ENCODE measurements at places on chromosomes 7 and 10.

DNA sequence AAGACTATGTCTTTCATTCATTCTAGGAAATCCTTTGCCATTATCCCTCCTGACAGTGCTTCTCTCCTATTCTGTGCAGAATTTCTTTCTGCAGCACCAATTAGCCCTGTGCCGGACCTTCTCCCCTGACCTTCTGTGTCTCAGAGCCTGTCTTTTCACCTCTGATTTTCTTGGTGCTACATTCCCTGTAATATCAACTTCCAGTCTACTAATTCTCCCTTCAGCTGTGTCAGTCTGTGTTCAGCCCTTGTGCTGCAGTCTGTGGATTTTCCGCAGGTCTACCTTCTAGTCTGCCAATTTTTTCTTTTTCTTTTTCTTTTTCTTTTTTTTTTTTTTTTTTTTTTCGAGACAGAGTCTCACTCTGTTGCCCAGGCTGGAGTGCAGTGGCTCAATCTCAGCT, 115.8 kb downstream of the ELFN1 start:
- DNase-seq: no peak

DNA sequence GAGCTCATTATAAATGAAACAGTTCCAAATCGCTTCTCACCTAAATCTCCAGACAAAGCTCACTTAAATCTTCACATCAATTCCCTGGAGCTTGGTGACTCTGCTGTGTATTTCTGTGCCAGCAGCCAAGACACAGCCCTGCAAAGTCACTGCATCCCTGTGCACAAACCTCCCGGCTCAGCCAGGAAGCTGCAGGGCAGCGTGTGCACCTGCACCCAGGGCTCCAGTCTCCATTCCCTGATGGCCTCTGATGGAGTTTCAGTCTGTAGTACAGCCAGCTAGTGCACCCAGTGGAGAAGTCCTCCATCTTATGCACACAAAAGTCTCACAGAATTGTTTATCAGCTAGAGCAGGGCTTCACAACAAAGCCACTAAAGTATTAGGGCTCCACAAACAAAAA, 51.1 kb upstream of the PRSS58 start:
- DNase-seq: no peak

DNA sequence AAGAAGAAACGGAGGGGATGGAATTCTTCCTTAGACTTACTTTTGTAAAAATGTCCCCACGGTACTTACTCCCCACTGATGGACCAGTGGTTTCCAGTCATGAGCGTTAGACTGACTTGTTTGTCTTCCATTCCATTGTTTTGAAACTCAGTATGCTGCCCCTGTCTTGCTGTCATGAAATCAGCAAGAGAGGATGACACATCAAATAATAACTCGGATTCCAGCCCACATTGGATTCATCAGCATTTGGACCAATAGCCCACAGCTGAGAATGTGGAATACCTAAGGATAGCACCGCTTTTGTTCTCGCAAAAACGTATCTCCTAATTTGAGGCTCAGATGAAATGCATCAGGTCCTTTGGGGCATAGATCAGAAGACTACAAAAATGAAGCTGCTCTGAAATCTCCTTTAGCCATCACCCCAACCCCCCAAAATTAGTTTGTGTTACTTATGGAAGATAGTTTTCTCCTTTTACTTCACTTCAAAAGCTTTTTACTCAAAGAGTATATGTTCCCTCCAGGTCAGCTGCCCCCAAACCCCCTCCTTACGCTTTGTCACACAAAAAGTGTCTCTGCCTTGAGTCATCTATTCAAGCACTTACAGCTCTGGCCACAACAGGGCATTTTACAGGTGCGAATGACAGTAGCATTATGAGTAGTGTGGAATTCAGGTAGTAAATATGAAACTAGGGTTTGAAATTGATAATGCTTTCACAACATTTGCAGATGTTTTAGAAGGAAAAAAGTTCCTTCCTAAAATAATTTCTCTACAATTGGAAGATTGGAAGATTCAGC, 158.7 kb upstream of the LANCL2 start:
- no peak for DNase-seq

DNA sequence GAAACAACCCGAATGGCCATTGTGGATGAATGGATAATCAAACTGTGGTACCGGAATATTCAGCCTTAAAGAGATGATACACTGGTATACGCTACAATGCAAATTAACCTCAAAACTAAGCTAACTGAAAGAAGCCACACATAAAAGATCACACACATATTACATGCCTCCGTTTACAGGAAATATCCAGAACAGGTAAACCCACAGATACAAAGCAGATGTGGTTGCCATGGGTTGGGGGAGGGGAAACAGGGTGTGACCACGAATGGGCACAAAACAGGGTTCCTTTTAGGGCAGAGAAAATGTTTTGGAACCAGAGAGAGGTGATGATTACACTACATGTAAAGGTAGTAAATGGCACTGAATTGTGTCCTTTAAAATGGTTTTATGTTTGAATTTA, 16.6 kb downstream of the ESYT2 start:
- DNase-seq: no peak

GRCh38 chr10:17067376-17068264, 62.0 kb downstream of the CUBN start:
- DNase-seq: no peak

DNA sequence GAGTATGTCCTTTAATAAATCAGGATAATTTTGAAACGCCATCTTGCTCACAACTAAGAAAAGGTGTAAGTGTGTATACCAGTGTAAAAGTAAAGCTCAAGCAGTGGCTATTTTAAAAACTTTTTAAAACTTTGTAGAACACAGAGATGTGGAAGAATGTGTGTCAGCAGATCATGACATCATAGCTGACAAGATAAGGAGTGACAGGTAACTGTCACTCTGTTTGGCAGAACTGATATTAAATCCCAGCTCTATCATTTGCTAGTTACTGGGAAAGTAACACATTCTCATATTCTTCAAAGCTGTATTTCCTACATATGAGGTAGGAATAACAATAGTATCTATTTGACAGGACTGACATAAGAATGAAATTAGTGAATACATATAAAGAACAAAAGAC, 63.9 kb upstream of the RNF148 start:
- DNase-seq: no peak

DNA sequence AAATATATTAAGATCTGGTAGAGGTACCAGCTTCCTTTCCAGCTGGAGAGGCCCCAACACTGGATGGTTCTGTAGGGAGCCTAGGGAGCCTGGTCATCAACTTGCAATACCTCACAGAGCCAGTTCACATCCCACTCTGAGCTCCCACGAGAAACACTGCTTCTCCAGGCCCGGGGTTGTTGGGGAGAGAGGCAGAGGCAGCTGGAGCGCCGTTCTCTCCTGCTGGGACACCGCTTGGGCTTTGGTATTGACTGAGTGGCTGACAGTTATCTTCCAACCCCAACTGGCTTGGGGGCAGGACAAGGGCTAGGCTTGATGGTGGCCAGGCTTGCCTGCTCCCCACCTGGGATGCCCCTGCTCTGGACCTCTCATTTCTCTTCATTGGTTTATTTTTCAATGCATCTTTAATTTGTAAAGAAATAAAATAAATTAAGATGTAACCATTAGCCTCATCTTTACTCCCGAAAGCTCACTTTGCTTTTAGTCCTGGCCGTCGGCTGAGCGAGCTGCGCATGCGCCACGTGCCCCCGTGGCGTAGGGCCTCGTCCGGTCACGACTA, 10.0 kb upstream of the CHCHD1 start:
- no peak for DNase-seq

Measured in MCF 10A (cell line).